Osteocyte (in vitro differentiated cells): ENCODE measurements at places on chromosomes 6 and 20.

- DNase-seq = peak; percentile 87
Observed at GRCh38 chr6:151391471-151392413, at the start of gene ZBTB2. Gene ZBTB2, minus strand, starts transcription at chr6:151391559. Its CDS starts 17,922 bp downstream, at chr6:151373637.

- DNase-seq = no peak
Observed at GRCh38 chr6:85436411-85436810, 13.5 kb upstream of the NT5E start.

GRCh38 chr20:33667676-33668465, 1.1 kb downstream of the ACTL10 start:
- peak; percentile 90 for DNase-seq

DNA sequence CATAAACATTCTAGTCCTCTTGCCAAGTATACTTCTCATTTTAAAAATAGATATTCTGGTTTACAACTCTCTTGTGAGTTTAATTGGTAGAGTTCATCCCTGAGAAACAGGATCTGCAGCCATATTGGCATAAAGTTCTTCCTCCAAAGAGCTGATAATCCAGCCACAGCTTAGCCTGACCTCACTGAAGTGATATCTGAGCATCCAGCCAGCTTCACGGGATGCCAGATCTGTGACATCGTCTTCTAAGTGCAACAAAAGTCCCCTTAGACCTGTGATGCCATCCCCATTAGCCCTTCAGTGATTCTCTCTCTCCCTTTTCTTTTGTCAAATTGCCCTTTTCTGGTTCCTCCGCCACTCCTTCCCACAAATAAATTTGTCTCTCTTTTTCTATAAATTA, 180.6 kb upstream of the STXBP5 start:
- DNase-seq = no peak

- peak; percentile 73 for DNase-seq
Observed at GRCh38 chr6:166925141-166925996, 31.0 kb downstream of the RNASET2 start.

DNA sequence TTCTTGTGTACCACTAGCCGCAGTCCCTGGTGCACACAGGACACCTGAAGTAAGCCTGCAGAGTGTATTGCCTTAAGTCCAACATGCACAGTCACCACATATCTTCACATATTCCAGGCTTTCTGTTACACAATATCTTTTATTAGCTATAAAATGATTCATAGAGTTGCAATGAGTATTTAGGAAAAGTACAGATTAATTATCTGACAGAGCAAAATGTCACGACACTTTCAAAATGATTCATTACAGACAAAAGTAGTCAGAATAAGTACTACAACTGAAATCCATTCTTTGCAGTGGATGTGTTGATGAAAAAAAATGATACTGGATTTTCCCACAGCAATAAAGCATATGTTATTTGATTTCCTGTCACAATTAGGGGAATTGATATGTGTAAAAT, 199.5 kb upstream of the ASCC3 start:
- no peak for DNase-seq

GRCh38 chr6:20600831-20601230, 66.6 kb downstream of the CDKAL1 start:
- no peak for DNase-seq

- DNase-seq = no peak
Observed at GRCh38 chr6:14260839-14261238, 143.3 kb downstream of the CD83 start.

GRCh38 chr6:148307405-148307804, 35.2 kb upstream of the SASH1 start:
- DNase-seq = no peak

GRCh38 chr6:130775411-130776012, 51.7 kb upstream of the SMLR1 start:
- no peak for DNase-seq

- DNase-seq = no peak
Observed at GRCh38 chr6:111382476-111383294, 100.3 kb downstream of the REV3L start.

DNA sequence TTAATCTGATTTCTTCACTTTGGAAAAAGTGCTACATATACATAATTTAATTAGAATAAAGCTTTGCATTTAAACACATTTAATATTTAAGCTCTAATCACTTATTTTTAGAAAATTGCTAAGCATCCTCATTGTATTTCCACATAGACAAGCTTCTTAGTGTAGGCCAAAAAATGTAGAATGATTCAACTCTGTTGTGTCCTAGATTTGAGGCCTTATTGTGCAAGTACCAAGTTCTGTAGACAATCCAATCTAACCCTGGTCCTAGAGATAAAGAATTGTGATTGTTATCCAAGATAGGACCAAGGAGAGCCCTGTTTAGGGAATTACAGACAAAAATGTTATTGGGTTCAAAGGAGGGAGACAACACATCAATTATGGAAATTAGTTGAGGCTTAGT, 27.6 kb downstream of the MRAP2 start:
- no peak for DNase-seq

DNA sequence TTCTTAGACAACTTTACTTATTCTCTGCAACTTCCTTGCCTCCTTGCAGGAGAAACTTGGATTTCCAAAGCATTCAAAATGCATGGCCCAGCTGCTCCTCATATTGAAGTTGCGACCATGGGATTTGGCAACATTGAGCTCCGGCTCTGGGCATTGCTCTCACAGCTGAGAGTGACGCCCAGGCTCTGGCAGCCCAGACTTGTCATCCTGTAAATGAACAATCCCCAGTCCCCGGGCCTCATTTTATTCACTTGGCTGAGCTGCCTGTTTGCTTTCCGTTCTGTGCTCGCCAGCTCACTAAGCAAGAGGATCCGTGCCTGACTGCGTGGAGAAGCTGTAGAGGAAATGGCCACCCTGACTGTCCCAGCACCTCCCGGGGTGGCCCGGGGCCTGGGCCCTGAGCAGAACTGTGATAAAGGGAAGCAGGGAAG, 119.5 kb upstream of the CD93 start:
- DNase-seq = no peak

- DNase-seq = no peak
Observed at GRCh38 chr6:149508485-149508884, 23.7 kb upstream of the ZC3H12D start.

DNA sequence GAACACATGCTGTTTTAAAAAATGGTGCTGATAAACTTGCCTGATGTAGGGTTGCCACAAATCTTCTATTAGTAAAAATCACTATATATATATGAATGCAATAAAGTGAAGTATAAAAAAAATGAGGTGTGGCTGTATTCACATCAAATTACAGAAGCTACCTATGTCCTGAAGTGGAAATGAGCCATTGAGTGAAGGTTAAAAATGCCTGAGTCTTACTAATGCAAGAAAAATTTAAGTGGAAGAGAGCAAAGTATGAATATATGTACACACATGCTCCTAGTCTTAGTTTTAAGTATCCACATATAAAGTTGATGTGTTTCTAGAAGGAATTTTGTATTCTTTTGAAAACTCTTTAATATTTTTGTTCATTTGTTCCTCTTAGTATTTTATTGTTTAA, 808.3 kb upstream of the MAN1A1 start:
- DNase-seq = no peak

DNA sequence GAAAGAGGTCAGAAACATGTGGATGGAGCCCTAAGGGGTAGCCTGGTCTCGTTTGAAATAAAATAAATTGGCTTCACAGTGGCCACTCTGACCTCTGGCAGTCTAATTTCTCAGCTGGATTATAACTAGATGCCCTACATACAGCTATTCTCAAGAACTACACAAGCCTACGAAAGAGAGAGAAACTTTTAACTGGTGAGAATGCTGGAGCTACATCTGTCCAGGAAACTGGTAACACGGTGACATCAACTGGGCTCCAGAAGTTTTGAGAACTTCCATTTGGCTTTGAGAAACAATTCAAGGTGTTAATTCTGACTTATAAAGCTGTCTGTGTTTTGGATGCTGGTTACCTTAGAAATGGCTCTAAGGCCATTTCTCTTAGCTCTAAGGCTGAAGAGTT, 187.3 kb upstream of the TENT5A start:
- DNase-seq = no peak

GRCh38 chr6:168368936-168369335, 49.4 kb upstream of the DACT2 start:
- no peak for DNase-seq

DNA sequence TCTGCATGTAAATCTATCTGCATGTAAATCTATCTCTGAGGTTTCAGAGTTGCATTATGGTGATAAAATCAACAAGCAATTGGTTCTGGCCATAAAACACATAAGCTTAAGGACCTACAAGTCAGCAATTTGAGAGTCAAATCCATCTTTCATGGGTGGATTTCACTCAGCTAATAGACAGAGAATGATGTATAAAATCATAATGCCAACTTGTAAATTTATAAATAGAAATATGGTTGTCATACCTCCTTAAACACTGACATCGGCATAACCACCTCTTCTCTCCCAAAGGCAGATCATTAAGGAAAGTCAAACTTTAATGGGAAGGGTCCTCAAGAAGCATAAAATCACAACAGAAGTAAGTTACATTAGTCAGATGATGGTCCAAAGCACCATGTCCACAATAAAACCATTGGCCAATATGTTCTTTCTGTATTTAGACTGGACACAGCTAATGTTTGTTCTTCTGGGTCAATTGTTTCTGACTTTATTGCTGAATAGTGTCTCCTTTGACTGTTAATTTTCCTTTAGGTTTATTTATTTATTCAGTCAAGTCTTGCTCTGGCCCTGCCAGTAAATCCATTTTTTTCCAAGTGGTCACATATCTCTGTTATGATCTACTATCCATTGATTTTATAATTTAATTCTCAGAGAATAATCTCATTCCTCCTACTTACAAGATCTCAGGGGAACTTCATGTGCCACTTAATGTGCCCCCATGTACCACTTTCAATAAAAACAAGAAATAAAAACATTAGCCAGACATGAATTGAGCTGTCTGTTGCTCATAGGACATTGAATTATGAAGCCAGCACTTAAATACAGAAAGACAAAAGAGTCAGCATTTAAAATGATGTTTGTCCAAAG, 382.9 kb upstream of the IRAK1BP1 start:
- DNase-seq = no peak

- no peak for DNase-seq
Observed at GRCh38 chr6:73893696-73894095, 197.7 kb downstream of the CD109 start.

- DNase-seq = no peak
Observed at GRCh38 chr6:137846772-137847313, 20.2 kb upstream of the TNFAIP3 start.

DNA sequence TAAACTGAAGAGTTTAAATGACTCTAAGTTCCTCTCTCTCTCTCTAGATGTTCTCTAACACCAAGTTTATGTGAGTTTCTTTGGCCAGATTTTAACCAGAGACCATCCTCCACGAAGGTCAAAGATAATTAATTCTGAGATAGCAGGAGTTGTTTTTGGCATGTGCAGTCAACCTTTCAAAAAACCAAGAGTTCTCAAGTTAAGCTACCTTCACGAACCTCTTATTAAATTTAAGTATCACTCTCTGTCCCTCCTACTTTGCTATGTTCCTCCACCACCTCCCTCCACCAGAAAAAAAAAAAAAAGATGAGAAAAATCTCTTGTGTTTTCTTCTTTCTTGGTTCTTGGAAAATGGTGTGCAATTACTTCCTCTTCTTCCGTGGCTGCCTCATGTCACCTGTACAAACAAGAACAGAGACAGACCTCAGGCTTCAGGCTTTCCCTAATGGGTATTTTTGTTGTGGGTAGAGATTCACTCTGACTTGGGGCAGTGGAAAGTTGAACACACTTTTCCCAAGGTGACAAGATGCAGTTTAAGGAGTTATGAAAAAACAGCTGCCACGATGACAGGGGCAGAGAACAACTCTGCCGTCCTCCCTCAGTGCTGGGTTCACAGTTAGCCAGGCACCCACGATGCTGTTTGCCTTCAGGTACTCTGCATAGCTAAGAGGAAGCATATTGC, 64.3 kb downstream of the ADTRP start:
- peak; percentile 25 for DNase-seq

DNA sequence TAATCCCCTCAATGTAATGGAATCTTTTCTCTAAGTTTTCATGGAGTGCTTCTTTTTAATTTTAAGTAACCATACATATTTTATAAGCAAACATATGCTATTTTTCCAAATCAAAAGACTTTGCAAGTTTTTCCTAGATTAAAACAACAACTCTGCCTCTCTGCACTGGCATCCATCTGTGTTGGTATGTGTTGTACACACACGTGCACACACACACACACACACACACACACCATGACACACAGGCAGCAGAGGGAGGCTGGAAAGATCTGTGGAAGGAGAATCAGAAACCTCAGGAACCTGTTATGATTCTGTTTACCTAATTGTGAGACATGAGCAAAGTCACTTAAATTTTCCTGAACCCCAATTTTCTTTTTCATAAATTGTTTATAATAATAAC, 295.0 kb upstream of the PRDM1 start:
- no peak for DNase-seq

DNA sequence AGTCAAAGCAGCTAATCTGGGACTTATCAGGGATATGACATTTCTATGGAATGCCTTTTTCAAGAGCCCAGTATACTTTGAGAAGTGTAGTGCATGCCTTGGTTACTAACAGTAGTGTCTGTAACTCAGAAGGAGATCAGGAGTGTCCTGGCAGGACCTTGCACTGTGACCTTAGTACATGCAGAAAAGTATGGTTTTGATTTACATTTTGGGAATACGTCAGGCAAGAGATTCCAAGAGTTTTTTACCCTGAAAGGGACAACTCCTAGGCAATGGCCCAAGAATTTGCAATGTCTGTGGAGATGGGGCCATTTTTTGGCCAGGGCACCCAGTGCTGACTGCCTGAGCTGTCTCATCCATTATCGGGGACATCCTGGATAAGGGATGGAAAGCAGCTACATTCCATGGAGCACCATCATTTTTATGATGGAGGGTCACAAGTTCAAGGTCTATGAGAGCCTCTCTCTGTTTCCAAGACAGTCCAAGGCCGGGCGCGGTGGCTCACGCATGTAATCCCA, 80.2 kb downstream of the FAM50B start:
- DNase-seq = no peak

DNA sequence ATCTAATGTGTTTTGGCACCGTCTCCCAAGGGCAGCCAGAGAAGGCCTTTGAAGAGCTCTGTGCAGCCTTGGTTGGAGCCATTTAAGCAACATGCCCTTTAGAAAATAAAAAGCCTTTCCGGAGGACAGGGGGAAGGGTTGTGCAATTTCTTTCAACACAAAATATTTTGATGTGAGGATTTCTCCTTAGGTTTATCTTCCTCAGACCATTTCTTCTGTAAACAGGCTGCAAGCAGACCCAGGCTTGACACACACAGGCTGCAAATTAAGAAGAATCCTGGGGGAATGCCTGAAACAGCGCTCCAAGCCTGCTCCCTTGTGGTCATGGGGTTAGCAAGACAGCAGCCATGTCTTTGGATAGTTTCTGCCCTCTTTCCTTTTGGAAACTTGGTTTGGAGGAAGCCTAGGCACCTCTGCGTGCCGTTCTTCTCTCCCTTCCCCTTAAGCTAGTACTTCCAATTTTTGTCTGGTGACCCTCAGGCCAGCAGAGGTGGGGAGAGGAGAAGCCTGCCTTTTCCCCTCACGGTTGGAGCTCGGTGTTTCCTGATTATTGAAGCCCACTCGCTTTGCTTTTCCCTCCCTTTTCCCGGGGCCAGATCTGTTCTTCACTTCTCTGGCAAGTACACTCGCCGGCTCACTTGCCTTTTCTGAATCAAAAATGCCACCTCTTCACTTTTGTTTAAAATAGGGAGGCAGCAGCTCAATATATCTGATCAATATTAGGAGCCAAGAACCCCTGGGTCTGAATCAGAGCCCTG, 39.6 kb upstream of the NOX3 start:
- no peak for DNase-seq
